Left hindlimb (tissue), 1 donor: ENCODE measurements at places on chromosomes 6 and 20.

GRCh38 chr20:52845044-52845443 is 127.1 kb upstream of the TSHZ2 start:
- DNase-seq, result no peak

- no peak for DNase-seq
These were observed 89.2 kb downstream of the GCLC start for GRCh38 chr6:53455678-53456077.

DNA sequence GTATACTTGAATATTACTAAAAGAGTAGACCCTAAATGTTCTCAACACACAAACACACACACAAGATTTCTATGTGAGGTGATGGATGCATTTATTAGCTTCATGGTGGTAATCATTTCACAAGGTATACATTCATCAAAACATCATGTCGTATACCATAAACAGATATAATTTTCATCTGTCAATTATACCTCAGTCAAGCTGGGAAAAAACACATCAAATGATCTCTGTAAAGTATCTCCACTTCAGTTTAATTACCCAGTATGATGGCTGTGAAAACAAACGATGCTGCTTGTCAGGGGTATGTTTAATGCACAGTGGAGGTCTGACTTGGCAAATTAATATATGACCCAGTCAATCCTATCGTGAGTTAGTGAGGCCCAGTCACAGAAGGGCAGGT is 157.2 kb downstream of the MTFR2 start:
- DNase-seq, result no peak

GRCh38 chr6:12288914-12289313 is 1.2 kb upstream of the EDN1 start:
- DNase-seq, result no peak

DNA sequence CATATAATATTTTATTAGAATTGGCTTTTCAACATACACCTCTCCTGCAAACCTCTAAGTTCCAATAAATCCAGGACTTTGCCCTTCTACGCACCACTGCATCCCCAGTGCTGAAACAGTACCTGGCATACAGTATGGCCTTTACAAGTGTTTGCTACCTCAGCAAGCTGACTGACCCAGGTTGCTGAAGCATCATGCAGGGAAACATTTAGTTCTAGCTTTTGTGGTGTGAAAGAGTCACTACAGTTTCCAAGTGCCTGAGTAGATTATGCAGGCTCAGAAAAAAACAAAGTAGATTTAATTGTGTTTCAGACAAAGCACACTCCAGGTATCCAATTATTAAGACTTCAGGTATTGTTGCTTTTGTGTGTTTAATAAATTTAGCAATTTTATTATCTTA is 614.2 kb upstream of the NRSN1 start:
- DNase-seq, result no peak

DNA sequence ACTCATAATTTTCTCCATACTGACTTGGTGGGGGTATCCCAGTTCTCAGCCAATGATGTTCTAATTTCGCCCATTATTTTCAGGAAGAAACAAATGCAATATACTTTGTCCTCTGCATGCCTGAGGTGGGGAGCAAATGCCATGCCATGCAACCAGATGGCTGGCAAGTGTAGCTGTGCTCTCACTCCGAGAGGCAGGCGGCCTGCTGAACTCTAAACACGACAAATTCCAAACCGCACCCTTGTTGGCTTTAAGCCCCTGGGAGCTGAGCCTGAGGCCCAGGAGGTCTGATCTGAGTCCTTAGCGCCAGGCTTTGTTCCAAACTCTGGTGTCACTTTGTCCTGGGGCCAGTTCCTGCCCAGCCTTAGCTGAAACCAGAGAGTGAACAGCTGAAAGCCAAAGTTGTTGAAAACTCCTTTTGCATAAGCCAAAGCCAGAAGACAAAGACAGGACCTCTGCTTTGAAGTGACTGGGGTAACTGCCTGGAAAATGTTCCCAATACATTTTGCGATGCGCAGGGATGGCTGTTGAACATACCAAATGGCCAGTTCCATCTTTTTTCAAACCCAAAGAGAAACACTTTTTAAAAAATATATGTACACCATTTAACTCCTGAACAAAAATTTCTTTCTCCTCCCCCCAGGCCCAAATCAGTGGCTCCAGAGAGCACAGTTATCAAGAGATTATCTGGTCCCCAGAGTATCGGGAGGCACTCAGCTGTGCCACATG is 46.2 kb downstream of the TTI1 start:
- peak; percentile 77 for DNase-seq

DNA sequence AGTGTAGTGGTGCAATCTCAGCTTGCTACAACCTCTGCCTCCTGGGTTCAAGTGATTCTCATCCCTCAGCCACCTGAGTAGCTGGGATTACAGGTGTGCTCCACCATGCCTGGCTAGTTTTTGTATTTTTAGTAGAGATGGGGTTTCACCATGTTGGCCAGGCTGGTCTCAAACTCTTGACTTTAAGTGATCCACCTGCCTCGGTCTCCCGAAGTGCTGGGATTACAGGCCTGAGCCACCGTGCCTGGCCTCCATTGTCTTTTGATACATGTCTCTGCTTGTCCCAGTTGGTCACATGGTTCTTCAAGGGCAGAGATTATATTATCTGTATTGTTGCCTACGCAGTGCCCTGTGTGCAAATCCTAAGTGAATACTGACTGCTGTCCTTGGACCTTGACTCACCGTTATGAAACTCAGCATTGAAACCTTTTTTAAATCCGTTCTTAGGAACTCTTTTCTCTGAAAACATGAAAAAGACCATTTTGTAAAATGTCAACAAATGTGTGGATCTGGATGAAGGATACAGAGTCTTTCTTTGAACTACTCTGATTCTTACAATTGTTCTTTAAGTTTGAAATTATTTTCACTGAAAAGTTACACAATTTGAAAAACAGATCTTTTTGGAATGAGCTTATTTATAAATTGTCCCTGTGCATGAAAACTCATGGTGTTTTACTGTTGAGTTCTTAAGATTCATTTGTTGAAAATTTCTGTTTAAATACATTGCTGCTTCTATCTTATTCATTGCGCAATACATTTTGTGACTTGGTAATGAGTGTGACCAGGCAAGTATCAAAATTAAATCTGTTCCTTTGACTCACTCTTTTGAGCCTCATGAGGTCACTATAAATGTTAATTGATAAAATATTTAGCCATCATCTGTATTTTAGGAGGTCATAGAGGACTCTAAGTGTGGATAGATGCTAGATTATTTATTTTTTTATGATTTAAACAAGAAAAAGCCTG is 293.5 kb downstream of the UTRN start:
- no peak for DNase-seq

DNA sequence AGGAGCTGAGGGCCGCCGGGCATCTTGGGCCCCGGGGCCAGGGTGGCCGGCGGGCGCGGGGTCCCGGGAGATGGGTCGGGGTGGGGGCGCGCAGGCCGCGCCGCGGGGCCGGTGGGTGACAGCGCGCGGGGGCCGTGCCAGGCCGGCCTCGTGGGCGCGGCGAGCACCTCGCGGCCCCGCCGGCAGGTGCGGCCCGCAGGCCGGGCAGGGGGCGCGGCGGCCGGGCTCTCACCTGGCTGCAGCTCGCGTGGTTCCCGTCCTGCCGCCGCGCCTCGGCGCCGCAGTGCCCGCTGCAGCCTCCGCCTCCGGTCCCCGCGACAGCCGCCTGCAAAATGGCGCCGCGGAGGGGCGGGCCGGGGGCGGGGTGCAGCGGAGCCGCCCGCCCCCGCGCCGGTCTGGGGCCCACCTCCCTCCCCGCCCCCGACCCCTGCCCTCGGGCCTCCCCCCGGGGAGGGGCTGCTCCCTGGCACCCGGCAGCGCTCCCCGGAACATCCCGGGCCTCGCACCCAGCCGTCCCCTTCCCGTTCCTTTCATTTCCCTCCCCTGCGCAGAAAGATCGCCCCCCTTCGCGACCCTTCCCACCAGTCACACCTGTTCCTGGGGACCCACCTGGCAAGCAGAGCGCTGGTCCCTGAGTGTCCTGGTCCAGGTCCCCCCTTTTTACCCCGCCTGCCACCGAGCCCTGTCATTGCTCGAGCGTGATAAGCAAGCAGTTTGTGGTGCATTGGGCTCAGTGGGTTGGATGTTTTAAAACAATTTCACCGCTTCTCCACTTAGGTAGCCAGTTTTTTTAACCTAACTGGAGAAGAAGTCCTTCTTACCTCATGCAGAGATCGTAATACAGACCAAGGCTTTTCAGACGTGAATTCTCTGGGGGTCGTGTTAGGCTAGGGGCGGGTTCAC is at the start of gene SLC23A2:
Gene SLC23A2 (minus strand): TSS at position 337 of the 903 bp plus-strand sequence. CDS start 68,948 bp downstream, outside the sequence.
- DNase-seq, result peak; percentile 55

- DNase-seq, result peak; percentile 65
These were observed at the start of gene EPB41L1 for GRCh38 chr20:36154700-36155628. Gene EPB41L1, plus strand, starts transcription at chr20:36154740. Its CDS starts 19,038 bp downstream, at chr20:36173778.

DNA sequence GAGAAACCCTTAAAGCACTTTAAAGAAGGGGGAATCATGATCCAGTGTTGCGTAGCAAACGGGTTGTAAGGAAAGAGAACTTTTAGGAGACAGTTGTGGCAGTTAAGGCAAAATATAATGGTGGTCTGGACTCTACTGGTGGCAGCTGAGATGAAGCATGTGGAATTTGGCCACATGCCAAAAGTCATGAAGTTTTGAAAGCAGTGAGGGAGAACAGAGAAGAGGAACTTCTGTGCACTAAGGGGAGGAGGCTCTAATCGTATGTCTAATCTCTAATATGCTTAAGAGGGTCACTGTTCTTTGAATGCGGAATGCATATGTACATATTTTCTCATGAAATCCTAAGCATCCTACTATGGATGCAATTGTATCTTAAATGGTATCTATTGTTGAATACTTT is 91.5 kb downstream of the RIMS1 start:
- no peak for DNase-seq

GRCh38 chr6:71478834-71479541 is 190.4 kb downstream of the OGFRL1 start:
- no peak for DNase-seq

DNA sequence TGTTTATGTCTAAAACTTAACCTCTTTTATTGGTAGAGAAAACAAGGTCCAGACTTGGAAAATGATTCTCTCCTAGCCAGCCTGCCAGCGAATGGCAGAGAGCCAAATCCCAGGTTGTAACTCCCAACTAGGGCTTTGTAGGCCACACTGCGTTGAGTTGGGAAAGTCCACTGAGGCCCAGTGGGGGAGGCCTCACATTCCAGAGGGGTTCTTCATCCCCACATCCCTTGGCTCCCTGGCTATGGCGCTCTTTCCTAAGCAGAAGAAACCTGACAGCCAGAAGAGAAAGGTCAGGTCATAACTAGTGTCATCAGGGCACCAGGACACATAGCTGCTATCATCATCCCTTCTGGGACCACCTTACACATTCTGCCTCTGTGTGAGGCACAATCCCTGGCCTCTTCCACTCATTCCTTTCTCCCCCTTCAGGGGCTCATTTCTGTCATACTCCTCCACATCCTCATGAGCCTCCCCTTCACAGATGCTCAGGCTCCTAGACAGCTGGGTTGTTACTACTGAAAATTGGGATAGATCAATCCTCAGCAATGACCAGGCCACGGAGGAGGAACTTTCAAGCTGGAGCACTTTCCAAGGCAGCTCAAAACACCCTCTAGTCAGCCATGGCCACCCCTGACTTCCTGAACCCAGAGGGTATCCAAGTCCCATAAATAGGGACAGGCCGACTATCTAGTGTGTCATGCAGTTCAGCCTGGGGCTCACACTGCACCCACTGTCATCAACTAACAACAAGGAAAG is 48.6 kb downstream of the TCP11 start:
- DNase-seq, result no peak

- DNase-seq, result no peak
These were observed 4.6 kb upstream of the SFT2D1 start for GRCh38 chr6:166346965-166347364.

GRCh38 chr6:390914-391558 is 516 bp upstream of the IRF4 start:
- DNase-seq, result no peak

DNA sequence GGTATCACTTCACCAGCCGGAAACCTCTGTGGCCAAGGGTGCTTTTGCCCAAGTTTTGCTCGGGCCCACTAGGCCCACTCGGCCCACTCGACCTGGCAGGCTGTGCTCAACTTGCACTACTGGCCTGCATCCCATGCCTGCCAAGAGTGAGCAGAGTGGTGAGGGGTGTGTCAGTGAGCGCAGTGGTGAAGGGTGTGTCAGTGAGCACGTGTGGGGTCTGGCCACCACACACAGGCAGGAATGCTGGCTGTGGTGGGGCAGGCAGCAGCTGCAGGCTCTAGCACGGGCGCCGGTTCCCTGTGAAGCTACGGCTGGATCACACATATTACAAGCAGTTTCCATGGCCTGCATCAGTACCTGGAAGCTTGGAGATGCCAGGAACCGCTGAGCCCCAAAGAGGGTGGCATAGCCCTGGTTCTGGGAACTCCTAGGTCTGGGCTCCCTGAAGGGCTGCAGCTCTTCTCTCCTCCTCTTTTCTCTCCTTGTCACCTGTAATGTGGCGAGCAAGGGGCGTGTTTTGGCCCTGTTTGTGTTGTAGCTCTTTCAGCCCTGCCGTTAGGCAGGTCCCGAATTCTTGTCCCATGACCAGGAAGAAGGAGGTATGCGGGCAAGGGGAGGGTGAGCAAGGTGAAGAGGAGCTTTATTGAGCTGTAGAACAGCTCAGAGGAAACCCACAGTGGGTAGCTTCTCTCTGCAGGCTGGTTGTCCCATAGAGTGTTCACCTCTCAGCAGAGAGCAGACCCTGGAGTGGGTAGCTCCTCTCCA is 51.0 kb upstream of the CLDN20 start:
- peak; percentile 52 for DNase-seq

- no peak for DNase-seq
These were observed 17.3 kb downstream of the NCOA7 start for GRCh38 chr6:125808060-125808459.

GRCh38 chr20:7358670-7359069 is 581.6 kb downstream of the HAO1 start:
- no peak for DNase-seq

DNA sequence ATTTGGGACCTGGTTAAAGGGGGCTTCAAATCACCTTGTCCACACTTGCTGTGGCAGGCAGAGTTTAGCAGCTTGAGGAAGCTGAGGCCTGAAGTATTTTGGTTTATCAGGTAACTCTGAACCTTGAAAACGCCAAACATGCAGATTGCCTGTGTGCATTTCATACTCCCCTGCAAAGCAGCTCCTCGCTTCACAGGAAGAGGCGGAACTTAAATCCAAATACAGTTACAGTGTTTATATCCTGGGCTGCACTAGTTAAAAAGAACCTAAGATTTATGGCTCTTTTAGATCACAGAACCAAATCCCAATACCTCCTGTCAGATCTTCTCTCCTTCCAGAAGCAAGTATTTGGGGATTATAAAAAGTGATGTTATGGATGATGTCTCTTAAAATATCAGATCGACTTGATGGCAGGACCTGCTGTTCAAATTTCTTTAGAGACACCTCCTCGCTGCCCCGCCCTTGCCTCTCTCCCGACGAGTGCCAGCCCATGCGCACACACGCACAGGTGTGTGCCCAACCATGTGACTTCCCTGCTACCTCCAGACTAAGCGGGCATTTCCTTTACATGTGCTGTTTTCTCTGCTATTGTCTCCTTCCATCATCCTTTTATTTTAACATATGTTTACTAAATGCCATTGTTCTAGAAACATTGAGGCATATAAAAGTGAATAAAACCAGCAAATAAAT is 224.6 kb upstream of the FOXQ1 start:
- no peak for DNase-seq

- DNase-seq, result no peak
These were observed 394.3 kb upstream of the SOX4 start for GRCh38 chr6:21199262-21199661.

GRCh38 chr6:90715093-90715655 is 128.3 kb upstream of the MAP3K7 start:
- DNase-seq, result no peak
